ENCODE measurements at places on chromosomes 2 and 18.

GRCh38 chr2:186523791-186524190 lies 37.7 kb downstream of the ZC3H15 start:
- no peak for DNase-seq

GRCh38 chr18:9017905-9018227 lies 84.6 kb upstream of the NDUFV2 start:
- no peak for DNase-seq

DNA sequence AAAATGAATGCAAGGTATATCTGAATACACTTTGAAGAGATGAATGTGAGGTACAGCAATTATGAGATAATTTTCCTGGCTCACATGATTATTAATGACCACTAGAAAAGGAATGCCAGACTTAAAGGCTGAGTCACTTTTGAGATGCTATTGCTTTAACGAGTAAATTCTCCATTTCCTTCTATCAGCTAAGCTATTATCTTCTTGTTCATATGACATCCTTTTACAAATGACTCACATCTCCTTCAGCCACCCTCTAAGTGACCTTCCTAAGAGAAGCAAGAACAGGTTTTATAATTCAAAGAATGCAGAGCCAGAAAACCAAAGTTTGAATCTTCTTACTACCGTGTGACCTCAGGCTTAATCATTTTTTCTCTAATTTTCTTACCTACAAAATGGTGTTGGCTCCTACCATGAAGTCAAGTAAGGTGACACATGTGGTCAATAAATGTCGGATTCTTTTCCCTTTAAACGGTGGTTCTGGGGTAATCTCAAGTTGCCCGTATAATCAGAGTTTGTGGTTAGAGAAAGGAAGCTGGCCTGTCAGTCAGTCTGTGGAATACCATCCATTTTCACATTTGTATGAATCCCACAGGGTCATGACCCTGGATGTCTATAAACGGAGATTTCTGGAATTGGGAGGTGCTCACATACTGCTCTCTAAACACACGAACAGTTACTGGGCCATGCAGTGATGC lies 184.0 kb upstream of the PID1 start:
- peak; percentile 2 for DNase-seq

DNA sequence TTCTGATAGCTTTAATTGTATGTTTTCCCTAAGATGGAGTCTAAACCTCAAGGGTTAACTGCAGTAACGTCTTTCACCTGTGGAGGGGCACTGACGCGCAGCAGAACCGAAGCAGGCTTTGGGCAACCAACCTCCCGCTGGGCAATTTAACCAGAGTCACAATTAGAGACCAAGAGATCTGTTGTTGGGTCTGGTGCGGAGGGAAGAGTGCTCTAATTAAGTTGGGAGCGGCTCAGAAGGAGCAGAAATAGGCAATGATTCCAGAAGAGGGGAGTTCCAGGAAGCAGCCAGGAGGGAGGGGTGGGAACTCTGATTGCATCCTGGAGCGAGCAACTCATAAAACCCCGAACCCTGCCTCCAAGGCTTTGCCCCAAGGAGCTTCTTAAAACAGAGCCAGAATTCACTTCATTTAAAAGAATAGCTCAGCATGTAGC lies 245.8 kb downstream of the PAX3 start:
- DNase-seq = peak; percentile 29
